RWPE2 (cell line): ENCODE measurements at places on chromosomes 13 and 19.

DNA sequence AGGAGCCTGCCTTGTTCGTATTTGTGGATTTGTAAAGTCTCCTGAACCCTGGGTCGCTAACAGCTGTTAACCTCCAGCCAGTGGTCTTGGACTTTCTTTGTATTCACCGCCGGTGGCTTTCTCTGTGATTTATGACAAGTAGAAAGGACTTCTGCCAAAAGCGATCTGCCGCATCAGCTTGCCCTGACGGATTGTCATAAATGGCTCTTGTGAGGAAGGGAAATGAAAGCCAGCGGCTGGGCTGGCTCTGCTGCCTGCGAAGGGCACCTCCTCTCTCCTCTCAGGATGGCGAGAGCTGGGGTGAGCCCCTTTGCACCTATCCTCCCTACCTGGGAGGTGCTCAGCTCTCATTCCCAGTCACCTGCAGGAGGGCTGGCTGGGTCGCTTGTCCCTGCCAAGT lies 25.6 kb downstream of the DHRS12 start:
- no peak for DNase-seq

GRCh38 chr19:43804432-43804831 lies 2.2 kb upstream of the LYPD5 start:
- DNase-seq = no peak

GRCh38 chr13:109656206-109656605 lies 130.2 kb downstream of the IRS2 start:
- no peak for DNase-seq

DNA sequence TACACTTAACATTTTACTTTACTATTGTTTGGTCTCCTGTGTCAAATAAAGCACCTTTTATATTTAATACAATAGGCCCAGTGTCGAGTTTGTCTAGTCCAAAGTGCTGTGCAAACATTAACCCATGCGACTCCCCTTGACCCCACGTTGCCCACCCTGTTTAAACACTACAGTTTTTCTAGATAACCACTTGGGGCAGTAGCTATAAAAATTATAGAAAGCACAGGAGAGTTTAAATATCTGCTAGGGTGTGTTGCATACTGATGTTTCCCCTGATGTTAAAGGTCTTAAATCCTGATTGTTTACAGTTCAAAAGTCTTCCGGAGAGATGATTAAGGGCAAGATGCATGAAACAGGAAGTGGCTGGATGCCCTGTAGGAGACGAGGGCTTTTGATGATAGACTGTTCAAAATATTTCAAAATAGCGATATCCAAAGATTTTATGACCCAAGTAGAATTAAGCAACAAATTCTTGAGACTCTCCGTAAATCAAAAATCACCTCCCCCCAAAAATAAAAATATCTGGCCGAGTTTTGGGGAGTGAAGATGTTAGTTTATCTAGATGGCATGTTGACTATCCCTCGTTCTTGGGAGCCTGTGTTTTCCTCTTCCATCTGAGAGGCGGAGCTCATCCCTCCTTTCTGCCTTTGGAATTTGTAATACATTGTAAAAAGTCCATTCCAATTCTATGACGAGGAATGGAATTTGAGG lies 167.1 kb downstream of the FGF9 start:
- DNase-seq = no peak

DNA sequence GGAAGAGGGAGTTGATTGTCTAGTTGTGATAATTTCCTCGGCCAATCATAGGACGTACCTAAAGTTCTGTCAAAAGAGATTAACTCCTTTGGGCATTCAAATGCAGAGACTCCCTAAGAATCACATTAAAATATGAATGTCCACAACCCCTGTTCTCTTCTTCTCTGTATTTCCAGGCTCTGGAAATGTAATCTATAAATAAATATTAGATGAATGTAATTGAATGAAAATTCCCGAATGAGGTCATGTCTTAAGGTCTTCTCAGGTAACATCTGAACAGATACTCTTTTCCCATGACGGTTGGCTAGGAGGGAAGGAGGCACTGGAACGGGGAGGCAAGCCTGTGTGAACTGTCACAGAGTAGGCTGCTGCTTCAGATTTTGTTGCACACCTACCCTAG lies 145.2 kb downstream of the OXGR1 start:
- no peak for DNase-seq

DNA sequence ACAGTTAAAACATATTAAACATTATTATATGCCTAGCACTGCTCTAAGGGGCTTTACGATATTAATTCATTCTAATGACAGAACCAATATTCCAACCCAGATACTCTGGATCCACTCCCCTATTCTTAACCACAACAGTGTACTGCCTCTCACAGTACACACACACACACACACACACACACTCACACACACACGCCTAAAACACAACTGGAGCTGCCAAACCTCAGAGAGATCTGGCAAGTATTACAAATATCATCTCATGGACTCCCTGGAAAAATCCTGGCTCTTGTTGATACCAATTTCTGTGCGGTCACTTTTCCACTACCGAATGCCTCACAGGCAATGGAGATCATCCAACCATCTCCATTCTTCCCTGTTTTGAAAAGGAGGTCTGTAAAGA lies 1.3 kb downstream of the ZNF780A start:
- DNase-seq = no peak

DNA sequence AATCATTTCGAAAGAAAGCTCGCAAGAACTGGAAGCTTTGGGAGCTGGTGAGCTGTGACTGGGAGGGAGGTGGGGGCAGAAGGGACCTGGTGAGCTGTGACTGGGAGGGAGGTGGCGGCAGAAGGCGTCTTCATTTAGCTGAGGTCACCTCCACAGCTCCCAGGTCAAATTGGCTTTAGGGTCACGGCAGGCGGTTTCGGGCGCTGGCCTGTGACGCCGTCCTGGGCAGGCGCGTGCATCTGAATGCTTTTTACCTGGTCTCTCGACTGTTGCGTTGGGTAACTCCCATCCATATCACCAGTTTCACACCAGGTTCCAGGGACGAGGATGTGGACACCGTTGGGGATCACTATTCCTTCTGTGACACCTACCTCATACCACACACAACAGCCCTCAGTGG lies 29.2 kb downstream of the C2CD4C start:
- DNase-seq = no peak

DNA sequence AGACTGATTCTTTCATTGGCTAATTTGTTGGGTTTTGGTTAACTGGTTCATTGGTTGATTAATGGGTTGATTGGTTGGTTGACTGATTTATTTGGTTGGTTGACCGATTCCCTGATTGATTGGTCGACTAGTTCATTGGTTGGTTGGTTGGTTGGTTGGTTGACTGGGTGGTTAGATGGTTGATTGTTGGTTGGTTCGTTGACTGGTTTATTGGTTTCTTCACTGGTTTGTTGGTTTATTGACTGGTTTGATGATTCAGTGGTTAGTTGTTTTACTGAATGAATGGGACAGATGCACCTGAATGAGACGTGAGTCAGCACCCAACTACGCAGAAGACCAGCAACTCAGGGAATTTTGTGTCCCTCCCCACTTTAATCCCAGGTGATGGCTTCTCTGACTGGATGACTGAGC lies 2.7 kb upstream of the NUP62 start:
- no peak for DNase-seq

- no peak for DNase-seq
Measured at GRCh38 chr19:6717441-6717971, 2.9 kb downstream of the C3 start.

- peak; percentile 60 for DNase-seq
Measured at GRCh38 chr19:18660051-18660910, 23.2 kb upstream of the CRTC1 start.

GRCh38 chr13:24225930-24226329 lies 65.4 kb downstream of the SPATA13 start:
- DNase-seq = no peak

GRCh38 chr13:42176294-42176693 lies 95.7 kb upstream of the AKAP11 start:
- DNase-seq = no peak

DNA sequence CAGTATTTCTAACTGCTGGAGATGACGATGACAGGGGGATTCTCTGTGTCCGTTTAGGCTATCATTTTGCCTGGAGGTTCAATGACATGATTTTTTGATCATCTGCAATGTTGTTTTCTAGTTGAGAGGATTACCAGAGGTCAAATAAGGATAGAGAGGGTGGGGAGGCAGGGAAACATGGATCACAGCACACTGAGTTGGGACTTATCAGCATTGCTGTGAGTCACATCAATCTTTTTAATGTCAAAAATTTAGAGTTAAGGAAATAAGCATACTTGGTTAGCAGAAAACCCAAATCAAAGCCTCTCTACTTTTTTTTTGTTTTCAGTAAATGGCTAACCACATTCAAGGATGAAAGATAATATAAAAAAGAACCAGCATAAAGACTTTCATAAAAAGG lies 43.0 kb upstream of the CSNK1A1L start:
- DNase-seq = no peak

DNA sequence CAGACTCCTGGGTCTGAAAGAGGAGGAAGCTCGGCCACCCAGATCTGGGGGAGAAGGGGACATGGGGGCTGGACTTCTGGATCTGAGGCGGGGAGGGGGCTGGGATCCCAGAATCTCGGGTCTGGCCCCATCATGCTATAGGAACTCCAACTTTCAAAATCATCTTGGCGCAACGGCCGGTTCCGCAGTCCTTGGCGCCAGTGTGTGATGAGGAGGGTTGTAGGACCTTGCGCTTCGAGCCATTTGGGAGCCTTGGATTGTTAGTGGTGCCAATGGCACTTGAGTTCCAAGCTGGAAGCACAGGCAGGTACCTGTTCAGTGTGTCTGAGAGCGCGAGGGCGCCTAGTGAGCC lies 324 bp downstream of the RUVBL2 start:
- DNase-seq = no peak

- no peak for DNase-seq
Measured at GRCh38 chr19:2636897-2637683, 65.4 kb downstream of the GNG7 start.

DNA sequence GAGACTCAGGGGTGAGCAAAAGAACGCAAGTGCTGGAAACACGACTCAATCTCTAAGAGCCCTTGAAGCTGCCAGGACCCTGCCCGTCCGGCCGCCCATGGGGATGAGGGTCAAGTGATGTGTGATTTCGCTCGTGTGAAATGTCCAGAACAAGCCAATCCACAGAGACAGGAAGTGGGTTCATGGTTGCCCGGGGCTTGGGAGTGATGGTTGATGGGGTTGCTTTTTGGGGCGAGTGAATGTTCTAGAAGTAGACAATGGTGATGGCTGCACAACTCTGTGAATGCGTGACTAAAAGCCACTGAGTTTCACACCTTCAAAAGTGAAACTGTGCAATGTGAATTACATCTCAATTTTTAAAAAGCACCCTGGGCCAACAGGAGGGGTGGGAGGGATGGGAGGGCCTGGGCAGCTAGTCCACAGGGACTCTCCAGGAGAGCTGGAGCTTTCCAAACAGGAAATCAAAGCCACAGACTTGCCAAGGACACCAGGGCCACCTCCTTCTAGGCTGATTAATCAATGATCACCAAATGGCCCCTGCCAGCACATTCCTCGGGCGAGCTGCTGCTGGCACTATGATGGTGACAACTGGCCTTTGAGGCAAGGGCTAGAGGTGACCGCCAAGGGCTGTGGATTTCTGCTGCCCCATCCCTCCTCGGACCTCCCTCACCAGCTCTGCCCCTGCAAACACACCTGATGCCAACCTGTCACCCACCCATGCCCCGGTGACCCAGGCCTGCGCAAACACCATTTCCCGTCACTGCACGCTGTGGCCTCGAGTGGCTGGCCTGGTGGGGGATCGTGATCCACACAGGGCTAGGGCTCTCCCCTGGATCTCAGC lies 14.0 kb downstream of the DPP9 start:
- DNase-seq = no peak

GRCh38 chr19:9971166-9971897 lies 35.0 kb upstream of the OLFM2 start:
- no peak for DNase-seq

DNA sequence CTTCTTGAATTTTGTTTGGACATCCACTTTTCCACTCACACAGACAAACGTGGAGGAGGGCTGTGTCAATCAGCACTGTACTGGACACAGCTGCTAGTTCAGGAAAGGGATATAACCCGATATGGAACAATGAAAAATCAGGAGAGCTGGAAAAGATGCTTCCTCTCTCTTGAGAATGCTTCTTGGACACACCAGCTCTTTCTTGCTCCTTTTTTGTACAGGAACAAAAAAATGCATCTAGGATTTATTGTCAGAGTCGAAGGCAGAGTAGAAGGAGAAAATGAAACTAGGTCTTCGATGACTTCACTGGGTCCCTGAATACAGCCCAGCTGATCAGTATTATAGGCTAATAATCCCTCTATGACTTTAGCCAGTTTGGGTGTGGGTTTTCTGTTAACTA lies 62.2 kb downstream of the PEG3 start:
- no peak for DNase-seq

- no peak for DNase-seq
Measured at GRCh38 chr19:43570174-43570791, 5.0 kb downstream of the XRCC1 start.

- DNase-seq = no peak
Measured at GRCh38 chr13:92967923-92968322, 258.7 kb upstream of the GPC6 start.

DNA sequence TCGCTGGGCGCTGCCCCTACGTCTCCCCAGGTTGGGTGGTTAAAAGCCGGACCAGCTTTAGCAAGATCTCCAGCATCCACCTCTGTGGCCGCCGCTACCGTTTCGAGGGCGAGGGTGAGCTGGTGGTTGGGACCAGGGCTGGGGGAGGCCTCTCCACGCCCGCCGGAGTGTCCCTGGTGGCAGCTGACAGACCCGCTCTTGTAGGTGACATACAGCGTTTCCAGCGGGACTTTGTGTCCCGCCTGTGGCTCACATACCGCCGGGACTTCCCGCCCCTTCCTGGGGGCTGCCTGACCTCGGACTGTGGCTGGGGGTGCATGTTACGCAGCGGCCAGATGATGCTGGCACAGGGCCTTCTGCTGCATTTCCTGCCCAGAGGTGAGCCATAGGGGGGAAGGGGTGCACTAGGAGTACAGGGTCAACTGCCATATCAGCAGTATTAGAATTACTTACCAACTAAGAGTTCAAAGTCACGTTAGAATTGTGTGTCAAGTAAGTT lies 1.1 kb downstream of the ATG4D start:
- no peak for DNase-seq

DNA sequence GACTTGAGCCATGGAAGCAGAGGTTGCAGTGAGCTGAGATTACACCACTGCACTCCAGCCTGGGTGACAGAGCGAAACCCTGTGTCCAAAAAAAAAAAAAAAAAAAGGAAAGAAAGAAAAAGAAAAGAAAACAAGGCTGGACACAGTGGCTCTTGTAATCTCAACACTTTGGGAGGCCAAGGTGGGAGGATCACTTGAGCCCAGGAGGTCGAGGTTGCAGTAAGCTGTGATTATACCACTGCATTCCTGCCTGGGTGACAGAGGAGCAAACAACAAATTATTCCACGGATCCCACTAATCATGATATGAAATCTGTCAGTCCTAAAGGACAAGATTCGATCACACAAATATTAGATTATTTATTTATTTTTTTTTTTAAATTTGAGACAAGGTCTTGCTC lies 3.1 kb upstream of the MYDGF start:
- DNase-seq = no peak
